Osteoblast (primary cell): ENCODE measurements at places on chromosomes 3 and 15. TPM values are rescaled to one million over a fixed set of nuclear protein-coding genes. Genes with fewer than 3 reads are reported as not detected.
A peak's percentile ranks its signal among the peaks of the same experiment; 100 is the strongest.

DNA sequence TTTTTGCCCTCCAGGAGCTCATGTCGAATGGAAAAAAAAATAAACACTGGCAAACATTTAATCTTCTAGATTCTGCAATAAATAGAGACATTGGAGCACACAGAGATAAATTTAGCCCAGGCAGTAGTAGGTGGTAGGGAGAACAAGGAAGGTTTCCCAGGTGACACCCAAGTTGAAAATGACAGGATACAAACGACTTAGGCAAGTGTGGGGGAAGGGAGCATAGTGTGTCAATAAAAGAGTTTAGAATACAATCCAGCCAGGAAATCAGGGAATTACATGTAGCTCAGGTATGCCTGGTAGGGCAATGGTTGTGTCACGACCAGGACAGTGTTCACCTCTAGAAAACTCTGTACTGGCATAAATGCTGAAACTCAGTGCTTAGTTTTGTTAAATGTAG lies 364.6 kb upstream of the AGTR1 start:
- no peak for DNase-seq
- no peaks in the 10 kb centered on the region for H3K36me3 ChIP-seq
- no peak overlapping the region for H3K27ac ChIP-seq
- H3K4me1 ChIP-seq: no peaks in the 10 kb centered on the region
- no peak overlapping the region for H3K4me3 ChIP-seq

DNA sequence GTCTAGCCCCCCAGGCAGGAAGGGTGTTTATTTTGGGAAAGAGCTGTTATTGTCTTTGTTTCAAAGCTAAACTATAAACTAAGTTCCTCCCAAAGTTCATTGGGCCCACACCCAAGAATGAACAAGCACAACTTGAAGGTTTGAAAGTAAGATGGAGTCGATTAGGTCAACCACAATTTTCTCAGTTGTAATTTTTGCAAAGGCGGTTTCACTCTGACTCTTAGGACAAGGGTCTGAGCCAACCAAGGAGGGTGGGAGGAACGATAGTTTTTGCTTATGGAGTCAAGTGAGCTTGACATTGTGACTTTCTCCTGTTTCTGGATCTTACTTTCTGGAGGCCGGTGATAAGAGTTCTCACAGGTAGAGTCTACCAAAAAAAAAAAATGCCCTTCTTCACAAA lies 5.8 kb upstream of the ZNF770 start:
- H3K4me1 ChIP-seq: peaks cover 3% of the 10 kb centered on the region
- DNase-seq: no peak
- no peak overlapping the region for H3K4me3 ChIP-seq
- no peak overlapping the region for H3K27ac ChIP-seq
- H3K27me3 ChIP-seq: no peaks in the 10 kb centered on the region

- no peak for DNase-seq
- no peaks in the 10 kb centered on the region for H3K27me3 ChIP-seq
- H3K4me1 ChIP-seq: no peaks in the 10 kb centered on the region
- no peak overlapping the region for H3K27ac ChIP-seq
- H3K4me3 ChIP-seq: no peak overlapping the region
These were observed 32.7 kb upstream of the MED12L start for GRCh38 chr3:151052756-151053155.

DNA sequence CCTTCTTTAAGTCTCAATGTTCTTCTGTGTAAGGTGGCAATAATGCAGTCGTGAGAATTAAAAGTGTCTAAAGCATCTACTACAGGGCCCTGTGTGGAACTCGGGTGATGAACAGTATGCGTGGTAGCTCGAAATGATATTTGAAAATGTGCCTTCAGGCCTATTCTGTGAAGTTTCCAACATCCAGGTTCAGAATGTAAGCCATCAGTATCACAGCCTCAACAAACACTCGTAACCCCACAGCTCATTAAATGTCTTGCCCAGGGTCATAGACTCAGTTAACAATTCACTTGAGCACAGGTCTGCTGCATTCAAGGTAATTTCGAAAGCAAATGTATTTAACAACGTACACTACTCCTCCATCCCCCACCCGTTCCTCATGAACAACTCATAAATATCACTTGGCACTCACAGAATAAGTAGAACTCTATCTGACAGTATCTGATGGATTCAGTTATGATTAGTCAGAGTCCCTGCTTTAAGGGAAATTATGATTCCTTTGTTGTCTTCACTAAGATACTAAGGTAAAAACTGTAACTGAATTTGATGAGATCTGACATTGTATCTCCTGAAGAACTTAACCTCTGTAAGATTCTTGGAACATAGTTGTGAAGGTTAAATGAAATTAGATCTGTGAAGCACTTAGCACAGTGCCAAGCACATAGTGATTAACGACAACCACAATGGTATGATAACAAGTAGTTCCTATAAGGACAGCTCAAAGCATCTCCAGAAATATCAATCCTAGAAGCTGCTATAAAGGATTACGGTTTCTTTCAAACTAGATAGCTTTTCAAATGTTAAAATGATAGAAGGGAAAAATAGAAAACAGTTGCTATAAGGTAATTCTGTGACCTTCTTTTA lies 642.3 kb downstream of the TBL1XR1 start:
- H3K4me1 ChIP-seq: no peaks in the 10 kb centered on the region
- no peak overlapping the region for H3K27ac ChIP-seq
- DNase-seq: no peak
- H3K36me3 ChIP-seq: no peaks in the 10 kb centered on the region
- no peak overlapping the region for H3K4me3 ChIP-seq

- no peak for DNase-seq
- no peak overlapping the region for H3K27ac ChIP-seq
- no peaks in the 10 kb centered on the region for H3K4me1 ChIP-seq
- H3K36me3 ChIP-seq: no peaks in the 10 kb centered on the region
- H3K27me3 ChIP-seq: no peaks in the 10 kb centered on the region
- no peak overlapping the region for H3K4me3 ChIP-seq
These were observed 153.4 kb upstream of the TSPAN3 start for GRCh38 chr15:77224352-77224751.

GRCh38 chr15:100115066-100115710 lies 226.6 kb downstream of the ADAMTS17 start:
- H3K27ac ChIP-seq: peak overlapping the region; percentile 87
- H3K27me3 ChIP-seq: no peaks in the 10 kb centered on the region
- H3K36me3 ChIP-seq: no peaks in the 10 kb centered on the region
- peak; percentile 91 for DNase-seq
- peak overlapping the region; percentile 68 for H3K4me3 ChIP-seq

- H3K4me1 ChIP-seq: peaks cover 3% of the 10 kb centered on the region
- DNase-seq: no peak
- H3K36me3 ChIP-seq: peaks cover 17% of the 10 kb centered on the region
- no peak overlapping the region for H3K27ac ChIP-seq
- H3K27me3 ChIP-seq: no peaks in the 10 kb centered on the region
These were observed 61.4 kb downstream of the GLB1 start for GRCh38 chr3:33035596-33035995.

Gene ZNF860
- total RNA-seq: 0.59 and 0.72 TPM in 2 replicates

Gene MAP1A
- total RNA-seq: 117 and 121 TPM in 2 replicates

Gene GOLGA6L10
- 1.4 and 1.5 TPM in 2 replicates for total RNA-seq

DNA sequence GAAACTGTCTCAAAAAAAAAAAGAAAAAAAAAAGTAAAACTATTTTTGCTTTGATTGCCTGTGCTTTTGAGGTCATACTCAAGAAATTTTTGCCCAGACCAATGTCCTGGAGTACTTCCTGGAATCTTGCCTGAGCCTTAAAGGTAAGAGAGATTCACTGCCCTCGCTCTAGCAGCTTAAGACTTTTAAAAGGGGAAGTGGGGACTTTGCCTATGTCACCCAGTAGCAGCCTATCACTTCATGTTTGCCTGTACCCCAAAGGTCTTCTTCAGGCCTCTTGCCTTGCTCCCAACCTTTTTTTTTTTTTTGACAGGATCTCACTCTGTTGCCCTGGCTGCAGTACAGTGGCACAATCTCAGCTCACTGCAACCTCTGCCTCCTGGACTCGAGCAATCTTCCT lies 18.9 kb upstream of the GOLGB1 start:
- DNase-seq: no peak
- no peaks in the 10 kb centered on the region for H3K27me3 ChIP-seq
- H3K4me1 ChIP-seq: no peaks in the 10 kb centered on the region
- H3K27ac ChIP-seq: no peak overlapping the region

DNA sequence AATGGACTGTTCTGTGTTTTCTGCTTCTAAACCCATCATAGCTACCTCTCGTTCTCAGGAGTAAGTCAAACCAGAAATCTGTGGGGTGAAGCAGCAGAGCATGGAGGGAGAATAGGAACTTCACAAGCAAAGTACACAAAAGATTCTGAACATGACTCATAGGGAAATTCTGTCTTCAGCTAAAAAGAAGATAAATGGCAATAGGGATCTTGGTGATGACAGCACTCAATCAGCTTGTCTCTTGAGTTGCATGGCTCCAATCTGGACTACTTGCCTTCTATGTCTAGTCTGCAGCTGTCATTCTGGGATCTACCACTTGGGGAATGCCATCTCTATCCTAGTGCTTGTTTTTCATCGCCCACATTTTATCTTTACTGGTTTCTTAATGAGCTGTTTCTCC lies 13.5 kb upstream of the GRAMD1C start:
- no peaks in the 10 kb centered on the region for H3K27me3 ChIP-seq
- H3K4me1 ChIP-seq: peaks cover 5% of the 10 kb centered on the region
- H3K27ac ChIP-seq: no peak overlapping the region

Gene GOLGA6D
- total RNA-seq: not detected in 2 replicates

Gene CHD2
- total RNA-seq: 94.0 and 98.8 TPM in 2 replicates

DNA sequence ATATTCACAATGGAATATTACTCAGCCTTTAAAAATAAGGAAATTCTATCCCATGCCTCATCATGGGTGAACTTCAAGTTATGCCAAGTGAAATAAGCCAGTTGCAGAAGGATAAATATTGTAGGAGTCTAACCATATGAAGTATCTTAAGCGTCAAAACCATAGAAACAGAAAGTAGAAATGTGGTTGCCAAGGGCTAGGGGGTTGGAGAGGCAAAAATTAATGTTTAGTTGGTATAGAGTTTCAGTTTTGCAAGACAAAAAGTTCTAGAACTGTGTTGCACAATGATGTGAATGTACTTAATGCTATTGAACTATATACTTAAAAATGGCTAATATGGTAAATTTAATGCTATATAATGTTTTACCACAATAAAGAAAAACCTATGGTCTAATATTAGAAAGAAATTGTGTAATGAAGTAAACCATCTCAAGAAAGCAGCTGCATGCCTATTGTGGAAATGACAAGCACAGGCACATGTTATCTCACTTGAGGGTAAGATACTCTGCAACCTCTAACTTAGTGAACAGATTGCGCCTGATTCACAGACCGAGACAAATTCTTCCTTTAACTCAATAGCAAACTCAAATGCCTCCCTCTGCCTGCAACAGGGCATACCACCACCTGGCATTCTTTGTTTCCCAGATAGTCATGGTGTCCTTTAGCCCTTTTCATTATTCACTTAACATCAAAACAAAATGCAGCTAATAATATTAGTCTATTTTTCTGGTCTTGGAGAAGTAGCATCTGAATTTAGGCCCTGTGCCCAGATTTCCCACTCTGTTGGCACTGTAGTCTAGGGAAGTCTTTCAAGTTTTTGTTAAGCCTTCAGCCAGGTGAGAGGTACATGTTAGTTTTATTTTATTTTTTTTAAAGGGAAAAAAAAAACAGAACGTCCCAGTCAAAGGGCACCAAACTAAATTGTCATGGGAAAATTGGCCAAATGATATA lies 80.2 kb upstream of the ACP3 start:
- H3K4me3 ChIP-seq: no peak overlapping the region
- no peaks in the 10 kb centered on the region for H3K36me3 ChIP-seq
- H3K27me3 ChIP-seq: no peaks in the 10 kb centered on the region
- no peaks in the 10 kb centered on the region for H3K4me1 ChIP-seq
- H3K27ac ChIP-seq: no peak overlapping the region

GRCh38 chr3:48661501-48662144 lies 1.1 kb downstream of the CELSR3 start:
- H3K4me1 ChIP-seq: peaks cover 18% of the 10 kb centered on the region
- no peak overlapping the region for H3K27ac ChIP-seq
- no peaks in the 10 kb centered on the region for H3K27me3 ChIP-seq
- peak overlapping the region; percentile 69 for H3K4me3 ChIP-seq
- peak; percentile 98 for DNase-seq

- no peaks in the 10 kb centered on the region for H3K36me3 ChIP-seq
- H3K4me1 ChIP-seq: no peaks in the 10 kb centered on the region
- no peak overlapping the region for H3K4me3 ChIP-seq
- DNase-seq: no peak
- peaks cover 3% of the 10 kb centered on the region for H3K27me3 ChIP-seq
These were observed 60.4 kb upstream of the CDIN1 start for GRCh38 chr15:36519067-36519466.

DNA sequence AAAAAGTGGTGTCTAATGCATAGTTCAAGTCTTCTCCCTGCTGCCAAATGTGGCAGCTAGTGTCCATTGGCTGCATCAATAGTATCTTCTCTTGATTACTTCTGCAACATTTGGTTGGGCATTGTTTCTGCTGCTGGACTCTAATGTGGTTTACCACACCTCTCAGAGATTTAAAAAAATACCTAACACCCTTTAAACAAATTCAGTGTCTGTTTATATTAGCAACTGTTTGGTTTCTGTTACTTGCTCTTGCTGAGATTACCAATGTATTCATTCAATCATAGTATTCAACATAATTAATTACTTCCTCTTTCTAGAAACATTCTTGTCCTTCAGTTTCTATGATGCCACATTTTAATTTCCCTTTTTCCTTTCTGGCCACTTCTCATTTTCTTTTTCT lies 20.3 kb upstream of the NECTIN3 start:
- H3K36me3 ChIP-seq: no peaks in the 10 kb centered on the region
- no peaks in the 10 kb centered on the region for H3K27me3 ChIP-seq

DNA sequence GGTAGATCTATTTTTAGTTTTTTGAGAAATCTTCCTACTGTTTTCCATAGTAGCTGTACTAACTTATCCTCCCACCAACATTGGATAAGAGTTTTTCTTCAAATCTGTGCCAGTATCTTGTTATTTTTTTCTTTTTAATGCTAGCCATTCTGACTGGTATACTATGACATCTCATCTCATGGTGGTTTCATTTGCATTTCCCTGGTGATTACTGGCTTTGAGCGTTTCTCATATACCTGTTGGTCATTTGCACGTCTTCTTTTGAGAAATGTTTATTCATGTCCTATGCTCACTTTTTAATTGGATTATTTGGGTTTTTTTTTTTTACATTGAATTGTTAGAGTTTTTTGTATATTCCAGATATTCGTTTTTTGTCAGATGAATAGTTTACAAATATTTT lies 398.1 kb downstream of the OCA2 start:
- H3K4me3 ChIP-seq: no peak overlapping the region
- H3K27ac ChIP-seq: no peak overlapping the region
- H3K27me3 ChIP-seq: no peaks in the 10 kb centered on the region
- H3K36me3 ChIP-seq: no peaks in the 10 kb centered on the region

DNA sequence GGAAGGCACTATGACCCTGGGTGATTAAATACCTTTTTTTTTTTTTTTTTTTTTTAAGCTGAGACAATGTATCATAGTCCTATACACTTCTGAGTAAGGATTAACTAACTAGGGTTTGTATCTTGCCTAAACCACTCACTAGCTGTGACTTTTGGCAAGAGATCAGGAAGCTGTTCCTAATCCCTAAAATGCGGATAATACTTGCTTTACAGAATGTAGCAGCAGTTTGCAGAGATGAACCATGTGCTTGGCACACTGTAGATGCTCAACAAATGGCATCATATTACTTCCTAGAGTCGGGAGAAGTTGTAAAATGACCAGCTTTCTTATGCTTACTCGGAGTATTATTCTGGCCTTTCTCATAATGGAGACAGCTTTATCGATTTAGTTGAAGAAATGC lies 25.6 kb upstream of the PYGO1 start:
- H3K27me3 ChIP-seq: no peaks in the 10 kb centered on the region
- H3K27ac ChIP-seq: no peak overlapping the region
- no peaks in the 10 kb centered on the region for H3K36me3 ChIP-seq
- no peaks in the 10 kb centered on the region for H3K4me1 ChIP-seq
- DNase-seq: no peak
- no peak overlapping the region for H3K4me3 ChIP-seq
